Activated CD8-positive, alpha-beta memory T cell treated with anti-CD3 and anti-CD28 coated beads for 4 hours (primary cell): ENCODE measurements at places on chromosomes 7 and 10.

DNA sequence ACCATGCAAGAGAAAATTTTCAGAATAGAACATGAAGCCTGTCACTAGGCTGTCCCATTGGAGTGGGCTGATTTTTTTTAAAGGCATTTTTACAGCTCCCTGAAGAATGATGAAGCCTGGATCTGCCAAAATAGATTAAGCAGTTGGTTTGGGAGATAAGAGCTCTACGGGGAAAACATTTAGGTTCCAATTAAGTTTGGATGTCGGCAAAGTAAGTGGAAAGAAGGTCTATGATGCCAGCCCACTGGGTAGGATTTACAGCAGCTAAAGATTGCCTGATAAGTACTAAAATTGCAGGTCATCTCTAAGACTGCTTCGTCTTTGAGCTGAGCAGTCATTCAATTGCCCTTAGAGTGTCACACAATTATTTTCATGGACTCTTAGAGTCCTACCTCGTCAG lies 939.2 kb upstream of the CELF2 start:
- DNase-seq = no peak

- DNase-seq = no peak
These were observed 48.4 kb upstream of the CRTAC1 start for GRCh38 chr10:98078774-98079173.

DNA sequence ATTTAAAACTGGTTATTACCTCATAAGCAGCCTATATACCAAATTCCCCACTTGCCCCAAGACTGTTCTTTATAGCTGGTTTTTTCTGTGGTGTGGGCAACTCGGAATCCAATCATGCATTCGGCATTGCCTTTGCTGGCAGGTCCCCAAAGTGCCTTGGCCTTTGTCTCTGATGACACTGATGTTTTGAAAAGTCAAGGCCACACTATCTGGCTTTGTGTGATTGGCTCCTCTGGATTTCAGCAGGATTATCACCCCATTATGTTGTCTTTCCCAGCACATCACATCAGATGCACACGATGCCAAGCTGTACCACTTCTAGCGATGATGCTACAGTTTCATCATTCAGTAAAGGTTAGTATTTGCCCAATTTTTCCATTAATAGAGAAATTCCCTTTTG lies 97.7 kb downstream of the USP6NL start:
- DNase-seq = no peak

GRCh38 chr7:3250725-3251124 lies 50.3 kb upstream of the SDK1 start:
- DNase-seq = no peak

DNA sequence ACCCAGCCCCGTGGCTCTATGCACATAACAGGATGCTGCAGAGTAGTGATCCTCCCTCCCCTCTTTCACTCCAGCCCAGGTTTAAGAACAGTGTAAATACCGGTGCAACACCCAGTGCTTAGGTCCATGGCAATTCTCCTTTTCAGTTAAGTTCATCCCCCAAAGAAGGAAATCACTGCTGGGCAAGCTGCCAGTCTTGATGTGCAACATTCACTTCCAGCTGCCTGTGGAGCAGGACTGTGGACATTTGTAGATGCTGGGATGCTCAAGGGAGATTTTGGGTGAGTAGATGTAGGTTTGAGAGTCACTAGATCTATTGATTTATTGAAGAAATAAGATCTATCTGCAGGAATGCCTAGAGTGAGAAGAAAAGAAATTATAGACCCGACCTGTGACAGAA lies 294.3 kb upstream of the KIAA1217 start:
- no peak for DNase-seq

DNA sequence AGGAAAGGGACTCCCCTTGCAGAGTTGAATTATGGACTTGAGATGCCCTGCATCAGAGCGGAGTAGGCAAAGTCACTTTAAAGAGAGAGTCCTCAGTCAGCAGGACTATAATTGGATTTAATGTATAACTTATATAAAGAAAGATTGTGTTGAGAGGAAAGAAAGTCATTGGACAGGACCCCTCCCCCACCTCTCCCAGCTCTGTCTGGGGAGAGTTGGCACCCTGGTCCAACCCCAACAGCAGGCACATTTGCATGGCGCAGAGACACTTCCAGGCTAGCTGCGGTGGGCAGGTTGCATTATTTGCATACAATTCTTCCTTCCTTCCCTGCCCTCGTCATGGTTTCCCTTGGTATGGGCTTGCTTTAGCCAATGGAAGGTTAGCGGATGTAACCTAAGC lies 46.1 kb upstream of the NPTX2 start:
- DNase-seq = no peak

DNA sequence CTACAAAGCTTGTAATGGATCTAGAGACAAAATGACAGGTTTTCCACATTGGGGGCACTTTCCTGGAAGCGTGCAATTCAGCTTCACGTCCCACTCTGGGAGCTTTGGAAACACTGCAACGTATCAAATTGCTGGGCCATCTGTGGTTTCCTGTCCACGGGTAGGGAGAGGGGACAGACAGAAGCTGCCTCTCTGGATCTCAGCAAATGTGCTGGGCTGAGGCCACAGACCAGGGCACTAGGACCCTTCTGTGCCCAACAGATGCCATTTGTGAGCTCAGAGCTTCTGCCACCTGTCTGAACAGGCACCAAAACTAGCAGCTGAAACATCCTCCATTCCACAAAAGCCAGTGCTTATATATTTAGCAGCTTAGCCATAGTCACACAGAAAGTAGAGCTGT lies 40.9 kb upstream of the FRMD4A start:
- DNase-seq = no peak

DNA sequence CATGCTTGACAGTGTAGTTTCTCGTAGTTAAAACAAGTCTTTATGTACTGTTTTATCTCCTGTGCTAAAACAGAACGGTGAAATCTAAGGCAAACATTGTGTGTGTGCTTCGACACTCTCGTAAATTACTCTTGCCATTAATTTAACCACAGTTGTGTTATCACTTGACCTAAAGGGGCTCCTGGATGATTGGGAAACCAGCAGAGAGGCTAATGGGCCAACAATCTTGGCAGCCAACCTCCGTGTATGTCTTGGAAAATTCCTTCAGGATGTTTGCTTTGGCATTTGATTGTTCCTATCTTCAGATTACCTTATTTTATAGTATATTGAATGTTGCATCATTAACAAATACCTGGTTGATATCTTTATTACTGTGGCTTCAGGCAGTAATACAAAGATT lies 409.5 kb downstream of the SDK1 start:
- no peak for DNase-seq

- no peak for DNase-seq
These were observed 277.7 kb downstream of the ANKRD7 start for GRCh38 chr7:118502235-118502634.

DNA sequence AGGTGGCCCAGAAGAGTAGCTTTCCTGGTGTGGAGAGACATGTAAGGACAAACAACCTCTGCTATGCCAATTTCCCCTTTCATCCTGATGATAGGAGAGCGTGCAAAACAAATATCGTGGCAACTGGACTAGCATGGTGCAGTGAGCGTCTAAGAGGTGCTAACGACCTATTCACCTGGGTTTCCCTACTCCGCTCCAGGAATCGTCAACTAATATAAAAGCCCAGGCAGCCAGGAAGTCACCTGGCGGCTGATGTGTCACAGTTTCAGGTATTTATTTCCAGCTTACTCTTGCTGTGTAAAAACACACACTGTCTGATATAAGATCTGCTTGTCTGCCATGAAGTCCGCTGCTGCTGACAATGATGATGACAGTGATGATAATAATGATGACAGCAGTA lies 56.5 kb upstream of the EFCAB10 start:
- DNase-seq = no peak

GRCh38 chr10:13917791-13918190 lies 331.0 kb downstream of the PRPF18 start:
- no peak for DNase-seq

- DNase-seq = no peak
These were observed 191.8 kb downstream of the GALNT17 start for GRCh38 chr7:71323726-71324125.

GRCh38 chr10:1966712-1967376 lies 229.5 kb upstream of the ADARB2 start:
- DNase-seq = no peak

GRCh38 chr7:47197486-47197885 lies 384.4 kb downstream of the TNS3 start:
- DNase-seq = no peak

- DNase-seq = peak; percentile 42
These were observed 17.1 kb upstream of the AMZ1 start for GRCh38 chr7:2670720-2671391.

GRCh38 chr7:157990226-157990880 lies 597.3 kb downstream of the PTPRN2 start:
- no peak for DNase-seq

GRCh38 chr10:86653379-86653778 lies 968 bp upstream of the OPN4 start:
- no peak for DNase-seq

DNA sequence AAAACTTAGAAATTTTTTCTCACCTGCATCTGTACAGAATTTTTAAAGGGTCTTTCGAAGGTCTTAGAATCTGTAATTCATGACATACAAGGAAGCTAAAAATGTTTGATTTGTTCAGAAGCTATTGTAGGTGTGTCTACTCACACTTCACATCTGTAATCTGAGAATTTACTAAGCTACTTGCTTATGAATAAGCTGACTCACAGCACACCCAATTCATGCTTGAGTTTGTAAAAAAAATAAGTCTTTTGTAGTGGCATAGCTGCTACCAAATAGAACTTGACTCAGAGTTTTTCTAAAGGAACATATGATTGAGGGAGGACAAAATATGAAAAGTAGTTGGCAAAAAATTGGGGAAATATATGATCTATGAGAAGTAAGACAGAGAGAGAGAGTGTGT lies 12.7 kb upstream of the AGR2 start:
- DNase-seq = no peak

- DNase-seq = no peak
These were observed 26.3 kb downstream of the IPMK start for GRCh38 chr10:58241346-58241745.

- no peak for DNase-seq
These were observed 66.7 kb upstream of the PDZD8 start for GRCh38 chr10:117441812-117442443.

- DNase-seq = no peak
These were observed 287.6 kb downstream of the ADARB2 start for GRCh38 chr10:1449572-1450205.

DNA sequence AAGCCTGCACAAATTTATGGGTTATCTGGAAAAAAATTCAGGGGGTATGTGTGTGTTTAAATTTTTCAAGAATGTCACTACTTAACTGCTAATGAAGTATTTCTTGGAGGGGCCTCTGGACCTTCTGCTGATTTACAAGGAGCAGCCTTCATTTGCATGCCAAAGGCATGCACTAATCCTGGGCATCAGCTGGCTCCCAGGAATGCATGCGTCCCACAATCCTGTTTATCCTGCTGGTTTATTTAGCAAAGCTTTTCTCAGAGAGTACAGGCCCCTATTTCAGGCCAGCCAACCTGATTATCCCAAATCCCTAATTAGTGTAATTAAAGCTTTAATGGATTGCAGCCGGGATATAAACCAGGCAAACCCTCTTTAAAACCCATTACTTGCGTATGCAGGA lies 170.4 kb downstream of the TAX1BP1 start:
- no peak for DNase-seq

GRCh38 chr10:77037735-77038403 lies 599.7 kb downstream of the KCNMA1 start:
- no peak for DNase-seq

DNA sequence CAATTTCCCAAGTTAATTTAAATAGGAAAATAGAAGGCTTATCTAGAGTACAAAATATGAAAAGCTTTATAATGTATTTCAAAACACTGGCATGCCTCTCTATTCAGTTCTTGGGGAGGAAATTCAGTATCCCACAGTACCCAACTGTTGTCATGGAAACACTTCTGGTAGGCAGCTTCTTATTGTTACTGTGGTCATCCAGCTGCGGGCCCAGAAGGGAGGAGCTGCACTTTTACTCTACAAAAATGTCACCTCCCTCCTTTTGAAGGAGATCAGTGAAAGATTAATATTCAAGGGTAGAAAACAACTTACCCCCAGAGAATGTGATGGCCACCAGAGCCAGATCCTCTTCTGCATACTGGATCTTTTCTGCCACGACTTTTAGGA lies 202.8 kb downstream of the RAPGEF5 start:
- no peak for DNase-seq

DNA sequence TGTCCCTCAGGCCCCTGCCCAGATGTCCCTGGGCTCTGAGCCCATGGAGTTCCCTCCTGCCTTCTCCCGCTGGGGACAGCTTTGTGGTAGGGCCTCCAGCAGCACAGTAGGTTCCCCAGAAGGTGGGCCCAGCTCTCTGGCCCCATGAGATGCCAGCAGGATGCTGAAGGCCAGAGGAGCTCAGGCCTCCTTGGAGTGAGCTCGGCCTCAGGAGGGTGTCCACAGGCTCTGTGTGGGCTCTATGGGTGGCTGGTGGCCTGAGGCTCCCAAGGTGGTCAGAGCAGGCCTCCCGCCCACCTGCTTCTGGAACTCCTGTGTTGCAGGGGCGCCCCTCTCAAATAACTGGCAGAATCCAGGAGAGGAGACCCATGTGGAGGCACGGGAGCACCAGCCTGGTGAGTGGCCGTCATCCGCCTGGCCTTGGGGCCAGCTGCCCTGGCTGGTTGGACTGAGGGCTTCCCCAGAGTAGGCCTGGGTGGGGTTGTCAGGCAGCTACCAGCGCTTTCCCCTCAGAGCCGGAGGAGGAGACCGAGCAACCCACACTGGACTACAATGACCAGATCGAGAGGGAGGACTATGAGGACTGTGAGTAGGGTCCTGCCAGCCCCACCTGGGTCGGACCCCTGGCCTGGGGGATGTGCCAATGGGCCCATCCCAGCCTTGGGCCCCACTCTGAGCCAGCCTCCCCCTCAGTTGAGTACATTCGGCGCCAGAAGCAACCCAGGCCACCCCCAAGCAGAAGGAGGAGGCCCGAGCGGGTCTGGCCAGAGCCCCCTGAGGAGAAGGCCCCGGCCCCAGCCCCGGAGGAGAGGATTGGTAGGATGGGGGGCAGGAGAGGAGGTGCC lies 3.2 kb downstream of the AEBP1 start:
- DNase-seq = no peak

- no peak for DNase-seq
These were observed 9.3 kb downstream of the PCLO start for GRCh38 chr7:83153419-83153818.

- DNase-seq = no peak
These were observed 14.8 kb downstream of the ACBD5 start for GRCh38 chr10:27225642-27226257.

DNA sequence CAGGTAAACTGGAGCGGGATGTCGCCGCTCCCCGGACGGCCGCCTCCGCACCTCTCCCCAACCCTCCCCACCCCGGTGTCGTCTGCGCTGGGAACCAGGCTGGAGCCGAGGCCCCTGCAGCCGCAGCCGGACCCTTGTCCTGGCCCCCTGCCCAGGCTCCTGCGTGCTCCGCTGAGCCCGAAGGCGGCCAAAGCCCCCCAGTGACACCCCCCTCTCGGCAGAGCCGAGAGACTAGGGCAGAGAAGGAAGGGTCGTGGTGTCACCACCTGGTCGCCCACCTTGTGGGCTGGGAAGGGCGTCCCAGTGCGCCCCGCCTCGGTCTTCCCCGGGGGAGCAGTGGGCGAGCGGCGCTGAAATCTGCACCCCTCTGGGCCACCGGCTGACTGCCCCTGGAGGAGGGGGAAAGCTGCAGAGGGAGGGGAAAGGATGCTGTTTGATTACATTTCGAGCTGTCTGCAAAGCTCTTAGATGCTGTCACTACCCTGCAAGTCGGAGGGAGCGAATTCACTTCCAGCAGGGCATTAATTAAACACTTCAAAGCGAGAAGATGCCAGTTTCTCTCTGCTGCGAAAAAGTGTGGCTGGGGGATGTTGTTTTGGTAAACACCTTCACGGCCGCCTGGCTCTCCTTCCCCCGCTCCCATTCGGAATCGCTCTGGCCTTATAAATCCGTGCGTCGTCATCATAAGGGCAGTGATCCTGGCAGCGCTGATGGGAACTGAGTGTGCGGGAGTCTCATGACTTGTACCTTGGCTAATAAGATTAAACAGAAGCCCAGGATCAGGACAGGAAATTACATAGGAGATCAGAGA lies 622 bp downstream of the DYNC1I1 start:
- no peak for DNase-seq
